IMR-90 (cell line): ENCODE measurements at places on chromosomes 2 and 18. TPM values are rescaled to one million over a fixed set of nuclear protein-coding genes. Genes with fewer than 3 reads are reported as not detected.

Gene GPBAR1
- total RNA-seq: under 0.01 TPM in 1 of 2 replicates, not detected in the other

DNA sequence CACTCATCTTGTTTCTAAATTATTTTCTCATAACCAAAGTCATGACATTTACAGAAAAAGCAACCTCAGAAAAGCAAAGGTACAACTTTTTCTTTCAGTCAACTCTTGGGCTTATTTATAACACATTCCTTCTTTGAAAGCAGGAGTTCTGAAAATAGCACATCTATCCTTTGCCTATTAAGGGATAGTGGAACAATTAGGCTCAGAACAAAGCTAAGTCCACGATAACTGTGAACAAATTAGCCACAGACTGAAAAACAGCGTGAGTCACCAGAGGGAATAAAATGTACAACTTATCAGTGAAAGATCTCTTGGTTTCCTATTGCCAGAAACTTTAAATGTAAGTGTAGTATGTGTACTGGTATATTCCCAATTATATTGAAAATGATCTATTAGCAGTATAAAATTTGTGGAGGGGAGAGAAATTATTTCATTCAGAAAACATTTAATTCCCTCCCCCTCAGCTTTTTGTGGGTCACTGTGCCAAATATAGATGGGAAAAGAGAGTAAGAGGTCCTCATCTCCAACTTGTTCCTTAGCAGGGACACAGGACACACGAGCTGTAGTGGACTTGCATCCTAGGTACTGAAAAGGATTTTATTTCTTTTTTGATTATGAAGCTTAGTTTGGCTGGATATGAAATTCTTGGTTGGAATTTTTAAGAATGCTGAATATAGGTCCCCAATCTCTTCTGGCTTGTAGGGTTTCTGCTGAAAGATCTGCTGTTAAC is 15.4 kb upstream of the MATN3 start:
- no peak overlapping the region for H3K4me3 ChIP-seq
- H3K27ac ChIP-seq: no peak overlapping the region
- peaks cover 22% of the 10 kb centered on the region for H3K36me3 ChIP-seq
- no peak for DNase-seq
- H3K27me3 ChIP-seq: no peaks in the 10 kb centered on the region

GRCh38 chr2:117703858-117704257 is 110.6 kb upstream of the DDX18 start:
- H3K27ac ChIP-seq: no peak overlapping the region
- no peaks in the 10 kb centered on the region for H3K27me3 ChIP-seq
- no peak for DNase-seq
- no peaks in the 10 kb centered on the region for H3K4me1 ChIP-seq
- H3K36me3 ChIP-seq: no peaks in the 10 kb centered on the region
- no peak overlapping the region for H3K4me3 ChIP-seq

Gene ME2
- total RNA-seq: 32.6 and 50.0 TPM in 2 replicates

DNA sequence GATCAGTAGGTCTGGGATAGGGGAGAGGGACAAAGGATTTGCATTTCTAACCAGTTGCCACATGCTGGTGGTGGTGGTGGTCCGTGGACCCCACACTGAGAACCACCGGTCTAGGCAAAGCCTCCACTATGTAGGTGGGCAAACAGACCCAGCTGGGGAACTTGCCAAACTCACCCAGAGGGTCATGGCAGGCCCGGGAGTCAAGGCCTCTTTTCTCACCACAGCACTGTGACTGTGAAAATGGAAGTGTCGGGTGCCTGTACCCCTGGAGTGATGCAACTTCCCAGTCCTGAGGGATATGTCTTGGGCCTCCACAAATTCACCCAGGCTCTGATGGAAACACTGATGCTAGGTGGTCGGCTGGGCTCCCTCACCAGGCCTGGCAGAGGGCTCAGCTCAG is 101.2 kb upstream of the SMAD2 start:
- no peaks in the 10 kb centered on the region for H3K36me3 ChIP-seq
- no peak overlapping the region for H3K4me3 ChIP-seq
- DNase-seq: no peak
- no peak overlapping the region for H3K27ac ChIP-seq

GRCh38 chr2:239662413-239663120 is 261.7 kb upstream of the HDAC4 start:
- H3K36me3 ChIP-seq: no peaks in the 10 kb centered on the region
- H3K27me3 ChIP-seq: no peaks in the 10 kb centered on the region; the same call in 1 of the 2 replicates
- H3K27ac ChIP-seq: no peak overlapping the region
- H3K4me3 ChIP-seq: no peak overlapping the region
- no peaks in the 10 kb centered on the region for H3K4me1 ChIP-seq
- no peak for DNase-seq

Gene CYTIP
- total RNA-seq: not detected in 2 replicates

GRCh38 chr2:31420936-31421335 is 6.4 kb upstream of the XDH start:
- no peak for DNase-seq
- H3K4me1 ChIP-seq: no peaks in the 10 kb centered on the region
- no peak overlapping the region for H3K27ac ChIP-seq
- no peak overlapping the region for H3K4me3 ChIP-seq
- peaks cover 2% of the 10 kb centered on the region; the same call in 1 of the 2 replicates for H3K27me3 ChIP-seq

- no peaks in the 10 kb centered on the region for H3K36me3 ChIP-seq
- H3K4me1 ChIP-seq: no peaks in the 10 kb centered on the region
- no peaks in the 10 kb centered on the region for H3K27me3 ChIP-seq
Measured at GRCh38 chr2:156883804-156884203, 373.7 kb upstream of the GALNT5 start.

Gene HNMT
- total RNA-seq: 12.2 and 14.2 TPM in 2 replicates

DNA sequence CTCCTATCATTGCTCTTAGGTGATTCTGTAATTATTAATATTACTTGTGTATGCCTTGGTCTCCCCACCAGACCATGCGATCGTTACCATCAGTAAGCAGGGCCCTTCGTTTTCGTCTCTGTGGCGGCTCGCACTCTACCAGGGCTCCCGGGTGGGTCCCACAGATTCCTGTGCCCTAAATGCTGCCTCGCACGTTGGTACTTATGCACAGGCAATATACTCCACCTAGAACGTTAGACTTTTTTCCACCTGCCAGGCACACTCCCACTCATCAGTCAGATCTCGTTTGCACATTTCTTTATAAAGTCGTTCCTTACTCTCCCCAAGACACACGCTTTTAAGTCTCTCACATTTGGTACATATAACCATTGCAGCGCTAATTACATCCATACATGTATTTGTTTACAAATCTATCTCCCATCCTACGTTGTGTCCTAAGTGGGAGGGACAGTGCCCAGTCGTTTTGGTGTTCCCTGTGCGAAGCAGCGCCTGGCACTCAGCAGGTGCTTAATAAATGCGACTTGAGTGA is 901 bp downstream of the FEZ2 start:
- peak overlapping the region; percentile 85 for H3K4me3 ChIP-seq
- peaks cover 4% of the 10 kb centered on the region for H3K36me3 ChIP-seq
- no peaks in the 10 kb centered on the region for H3K27me3 ChIP-seq

Gene CIDEA
- total RNA-seq: not detected in 2 replicates

Gene RABL2A
- total RNA-seq: 2.8 and 3.9 TPM in 2 replicates

Gene EVX2
- not detected in 2 replicates for total RNA-seq

- H3K36me3 ChIP-seq: no peaks in the 10 kb centered on the region
- peaks cover 10% of the 10 kb centered on the region for H3K4me1 ChIP-seq
- DNase-seq: no peak
- no peak overlapping the region for H3K27ac ChIP-seq
Measured at GRCh38 chr18:3666526-3667254, 216.7 kb downstream of the TGIF1 start.

Gene MARCO
- total RNA-seq: not detected in 2 replicates

DNA sequence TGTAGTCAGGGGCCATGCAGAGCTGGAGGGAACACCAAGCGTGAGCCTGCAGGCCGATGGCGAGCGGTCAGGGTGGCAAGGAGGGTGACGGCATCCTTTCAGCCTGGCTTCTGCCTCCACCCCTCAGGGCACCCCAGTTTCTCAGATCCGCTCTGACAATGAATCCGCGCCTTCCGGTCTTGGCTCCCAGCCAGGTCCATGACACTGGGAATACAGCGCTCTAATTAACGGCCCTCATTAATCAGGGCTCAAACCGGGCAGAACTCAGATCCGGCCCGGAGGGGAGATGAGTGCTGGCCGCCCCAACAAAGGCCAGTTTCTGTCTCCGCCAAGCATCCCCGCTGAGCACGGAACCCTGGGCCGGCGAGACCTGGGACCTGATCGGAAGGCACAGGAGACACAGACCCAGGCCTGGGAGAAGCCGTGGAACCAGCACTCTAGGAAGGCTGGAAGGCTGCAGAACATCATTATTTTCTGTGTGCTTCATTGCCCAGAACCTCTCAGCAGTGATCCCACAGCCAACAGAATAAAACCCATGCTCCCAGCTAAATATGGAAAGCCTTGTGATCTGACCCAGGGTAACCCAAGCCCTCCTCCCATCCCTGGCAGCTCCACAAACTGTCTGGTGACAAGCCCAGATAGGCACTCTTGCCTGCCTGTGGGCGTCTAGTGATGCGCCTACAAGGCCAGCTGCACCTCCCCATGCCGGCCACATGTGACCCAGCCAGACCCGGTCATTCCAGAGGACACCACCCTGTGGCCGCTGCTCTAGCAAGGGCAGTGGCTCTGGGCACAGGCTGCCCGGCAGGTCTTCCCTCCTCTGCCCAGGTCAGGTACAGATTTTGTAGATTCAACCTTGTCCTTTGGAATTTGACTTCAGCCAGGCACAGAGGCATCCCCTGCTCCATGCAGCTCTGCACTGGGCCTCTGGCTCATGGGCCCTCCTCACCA is 438.7 kb upstream of the MYT1L start:
- no peaks in the 10 kb centered on the region for H3K4me1 ChIP-seq
- H3K27me3 ChIP-seq: no peaks in the 10 kb centered on the region
- no peak for DNase-seq
- H3K36me3 ChIP-seq: no peaks in the 10 kb centered on the region
- no peak overlapping the region for H3K27ac ChIP-seq

Gene ZNF638
- total RNA-seq: 129 and 142 TPM in 2 replicates

DNA sequence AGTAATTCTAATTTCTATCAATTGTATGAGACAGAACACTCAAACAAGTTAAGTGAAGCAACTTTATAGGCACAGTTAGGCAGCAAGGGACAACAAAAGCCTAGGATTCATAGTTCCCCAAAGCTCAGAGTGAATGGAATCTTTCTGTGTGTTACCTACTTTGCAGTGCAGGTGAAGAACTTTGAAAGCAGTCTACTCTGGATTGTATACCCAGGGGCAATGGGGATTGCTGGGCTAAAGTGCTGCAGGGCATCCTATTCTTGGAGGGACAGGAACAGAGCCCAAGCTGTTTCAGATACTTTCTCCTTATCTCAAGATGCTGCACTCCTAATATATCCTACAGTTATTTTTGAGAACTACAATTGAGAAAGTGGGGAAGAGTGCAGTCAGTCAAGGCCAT is 207.6 kb downstream of the PLCL1 start:
- no peak for DNase-seq
- H3K4me3 ChIP-seq: no peak overlapping the region
- H3K27ac ChIP-seq: no peak overlapping the region
- H3K36me3 ChIP-seq: no peaks in the 10 kb centered on the region

- no peaks in the 10 kb centered on the region for H3K36me3 ChIP-seq
- no peaks in the 10 kb centered on the region for H3K4me1 ChIP-seq
- H3K27me3 ChIP-seq: no peaks in the 10 kb centered on the region
- H3K27ac ChIP-seq: no peak overlapping the region
- no peak overlapping the region for H3K4me3 ChIP-seq
Measured at GRCh38 chr2:167103028-167103756, 214.9 kb downstream of the XIRP2 start.

Gene UGT1A10
- not detected in 2 replicates for total RNA-seq

- no peaks in the 10 kb centered on the region for H3K4me1 ChIP-seq
- H3K27me3 ChIP-seq: peaks cover 4% of the 10 kb centered on the region; the same call in 1 of the 2 replicates
- H3K4me3 ChIP-seq: no peak overlapping the region
Measured at GRCh38 chr2:238488347-238488826, 61.7 kb downstream of the ASB1 start.

DNA sequence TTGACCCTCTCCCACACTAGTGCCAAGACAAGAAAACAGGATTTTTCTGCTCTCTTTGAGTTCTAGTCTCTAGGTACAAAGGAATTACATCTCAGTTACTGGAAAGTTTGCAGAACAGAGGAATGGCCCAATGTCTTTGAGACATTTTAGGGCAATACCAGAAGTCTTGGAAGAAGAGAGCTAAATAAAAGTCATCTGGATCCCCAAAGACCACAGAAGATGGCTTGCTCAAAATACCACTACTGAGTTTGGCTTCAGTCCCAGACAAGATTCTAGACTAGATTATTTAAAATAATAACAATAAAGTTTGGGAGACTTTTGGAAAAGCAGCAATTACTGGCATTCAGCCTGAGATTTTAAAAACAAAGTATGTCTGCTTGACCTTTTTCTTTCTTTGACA is 61.9 kb upstream of the HK2 start:
- peaks cover 15% of the 10 kb centered on the region for H3K4me1 ChIP-seq
- no peak overlapping the region for H3K4me3 ChIP-seq
- H3K27me3 ChIP-seq: no peaks in the 10 kb centered on the region

- H3K27me3 ChIP-seq: no peaks in the 10 kb centered on the region
- no peak for DNase-seq
- peaks cover 60% of the 10 kb centered on the region for H3K36me3 ChIP-seq
- H3K4me1 ChIP-seq: no peaks in the 10 kb centered on the region
- H3K4me3 ChIP-seq: no peak overlapping the region
Measured at GRCh38 chr18:2917259-2918047, 70.6 kb downstream of the EMILIN2 start.

Gene REEP1
- total RNA-seq: under 0.01 TPM in 2 replicates
